ENCODE measurements at places on chromosomes 1 and 21.

- no peak overlapping the region for H3K27ac ChIP-seq
- no peaks in the 10 kb centered on the region for H3K36me3 ChIP-seq
- DNase-seq: no peak
These were observed 63.0 kb upstream of the RGS7 start for GRCh38 chr1:241419986-241420385.

DNA sequence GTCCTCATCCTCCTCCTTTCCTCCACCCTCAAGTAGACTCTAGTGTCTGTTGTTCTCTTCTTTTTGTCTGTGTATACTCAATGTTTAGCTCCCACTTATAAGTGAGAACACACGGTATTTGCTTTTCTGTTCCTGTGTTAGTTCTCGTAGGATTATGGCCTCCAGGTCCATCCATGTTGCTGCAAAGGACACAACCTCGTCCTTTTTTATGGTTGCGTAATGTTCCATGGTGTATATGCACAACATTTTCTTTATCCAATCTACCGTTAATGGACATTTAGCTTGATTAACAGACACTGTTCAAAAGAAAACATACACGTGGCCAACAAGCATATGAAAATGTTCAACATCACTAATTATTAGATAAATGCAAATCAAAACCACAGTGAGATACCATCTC is 44.3 kb upstream of the TMPRSS2 start:
- no peak for DNase-seq
- H3K4me3 ChIP-seq: no peak overlapping the region
- no peak overlapping the region for H3K27ac ChIP-seq
- H3K27me3 ChIP-seq: no peaks in the 10 kb centered on the region

GRCh38 chr1:35808450-35809113 is 766 bp downstream of the AGO4 start:
- DNase-seq: peak; percentile 6
- no peak overlapping the region for H3K27ac ChIP-seq
- H3K27me3 ChIP-seq: no peaks in the 10 kb centered on the region

- no peaks in the 10 kb centered on the region for H3K27me3 ChIP-seq
- H3K27ac ChIP-seq: no peak overlapping the region
- peaks cover 12% of the 10 kb centered on the region for H3K4me1 ChIP-seq
- no peak overlapping the region for H3K4me3 ChIP-seq
These were observed 35.8 kb upstream of the HIVEP3 start for GRCh38 chr1:41954533-41954944.

DNA sequence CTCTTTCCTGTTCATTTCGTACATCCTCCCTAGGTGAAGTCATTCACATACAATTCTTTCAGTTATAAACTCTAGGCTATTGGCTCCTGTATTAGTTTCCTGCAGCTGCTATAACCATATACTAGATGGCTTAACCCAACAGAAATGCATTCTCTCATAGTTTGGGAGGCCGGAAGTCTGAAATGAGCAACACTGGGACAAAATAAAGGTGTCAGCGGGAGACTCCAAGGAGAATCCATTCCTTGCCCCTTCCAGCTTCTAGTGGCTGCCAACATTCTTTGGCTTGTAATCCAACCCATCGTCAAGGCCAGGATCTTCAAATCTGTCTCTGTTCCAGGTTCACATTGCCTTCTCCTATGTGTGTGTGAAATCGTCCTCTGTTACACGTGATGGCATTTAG is 71.3 kb downstream of the TOR3A start:
- H3K4me3 ChIP-seq: no peak overlapping the region
- H3K36me3 ChIP-seq: no peaks in the 10 kb centered on the region
- no peak overlapping the region for H3K27ac ChIP-seq
- H3K4me1 ChIP-seq: no peaks in the 10 kb centered on the region

DNA sequence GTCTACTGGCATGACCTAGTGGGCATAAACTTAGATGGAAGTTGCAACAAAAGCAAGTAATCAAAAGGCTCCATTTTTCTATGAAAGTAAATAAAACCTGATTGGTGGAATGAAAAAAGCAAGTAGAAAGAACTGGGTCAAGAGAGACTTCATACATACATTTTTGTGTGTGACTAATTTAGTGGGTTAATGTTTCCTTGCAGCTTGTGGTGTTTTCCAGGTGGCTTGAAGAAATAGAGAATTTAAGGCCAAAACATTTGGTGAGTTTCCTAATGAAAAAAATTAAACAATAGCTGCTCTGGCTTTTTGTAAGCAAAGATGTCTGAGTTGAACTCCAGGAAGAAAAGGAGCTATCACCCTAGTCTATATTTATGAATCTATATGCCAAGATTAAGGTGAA is 71.0 kb downstream of the ZC3H11B start:
- no peaks in the 10 kb centered on the region for H3K36me3 ChIP-seq
- H3K4me3 ChIP-seq: no peak overlapping the region
- H3K27ac ChIP-seq: no peak overlapping the region
- no peaks in the 10 kb centered on the region for H3K4me1 ChIP-seq
- no peak for DNase-seq

GRCh38 chr1:18018366-18018765 is 89.2 kb upstream of the IGSF21 start:
- H3K36me3 ChIP-seq: no peaks in the 10 kb centered on the region
- DNase-seq: no peak
- peaks cover 9% of the 10 kb centered on the region for H3K4me1 ChIP-seq
- no peak overlapping the region for H3K27ac ChIP-seq
- no peak overlapping the region for H3K4me3 ChIP-seq
- no peaks in the 10 kb centered on the region for H3K27me3 ChIP-seq

DNA sequence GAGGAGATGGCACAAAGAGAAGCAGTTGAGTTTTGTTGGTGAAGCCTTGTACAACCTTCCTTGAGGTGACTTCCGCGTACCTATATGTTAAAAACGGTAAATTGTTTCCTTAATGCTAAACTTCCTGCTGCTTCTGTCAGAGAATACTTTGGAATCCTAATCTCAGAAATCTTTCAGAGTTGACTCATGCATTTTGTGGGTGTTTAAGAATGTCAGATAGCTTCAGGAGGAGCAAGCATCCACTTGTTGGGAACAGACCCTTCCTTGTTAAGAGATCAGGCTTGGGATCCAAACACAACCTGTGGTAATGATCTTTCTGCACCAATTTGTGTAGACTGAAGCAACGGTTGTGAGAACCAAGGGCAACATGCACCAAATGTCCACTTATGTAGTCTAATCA is 29.5 kb downstream of the AK4 start:
- no peak overlapping the region for H3K27ac ChIP-seq
- H3K27me3 ChIP-seq: no peaks in the 10 kb centered on the region
- H3K4me1 ChIP-seq: no peaks in the 10 kb centered on the region
- DNase-seq: no peak
- H3K36me3 ChIP-seq: no peaks in the 10 kb centered on the region

DNA sequence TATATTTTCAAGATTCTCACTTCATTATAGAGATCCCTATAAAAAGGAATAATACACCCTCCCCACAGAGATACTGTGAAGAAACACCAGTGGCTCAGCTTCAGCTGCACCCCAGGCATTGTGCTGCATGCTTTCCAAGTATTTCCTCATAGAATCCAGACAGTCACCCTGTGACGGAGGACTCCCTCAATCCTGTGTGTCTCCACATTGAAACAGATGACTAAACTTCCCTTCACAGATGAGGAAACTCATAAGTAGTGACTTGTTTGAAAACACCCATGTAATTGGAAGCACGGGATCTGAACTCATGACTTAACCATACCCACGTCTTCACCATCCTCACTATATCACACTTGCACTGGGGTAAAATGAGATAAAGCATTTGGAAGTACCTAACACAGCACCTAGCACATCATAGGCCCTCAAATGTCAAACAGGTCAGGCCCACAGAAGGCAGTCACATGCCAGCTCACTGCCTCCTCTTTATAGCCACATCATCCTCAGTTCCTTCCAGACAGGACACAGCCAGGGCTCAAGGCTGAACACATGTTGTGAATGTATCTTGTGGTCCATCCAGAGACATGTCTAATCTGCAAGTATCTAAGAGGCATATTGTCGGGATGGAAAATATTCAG is 55.2 kb downstream of the GPR161 start:
- H3K27me3 ChIP-seq: no peaks in the 10 kb centered on the region
- H3K4me3 ChIP-seq: no peak overlapping the region
- no peaks in the 10 kb centered on the region for H3K4me1 ChIP-seq
- DNase-seq: no peak
- no peak overlapping the region for H3K27ac ChIP-seq

- H3K4me1 ChIP-seq: no peaks in the 10 kb centered on the region
- H3K4me3 ChIP-seq: no peak overlapping the region
- no peak overlapping the region for H3K27ac ChIP-seq
- no peaks in the 10 kb centered on the region for H3K27me3 ChIP-seq
- no peak for DNase-seq
- H3K36me3 ChIP-seq: no peaks in the 10 kb centered on the region
These were observed 197.1 kb upstream of the PBX1 start for GRCh38 chr1:164361927-164362326.

DNA sequence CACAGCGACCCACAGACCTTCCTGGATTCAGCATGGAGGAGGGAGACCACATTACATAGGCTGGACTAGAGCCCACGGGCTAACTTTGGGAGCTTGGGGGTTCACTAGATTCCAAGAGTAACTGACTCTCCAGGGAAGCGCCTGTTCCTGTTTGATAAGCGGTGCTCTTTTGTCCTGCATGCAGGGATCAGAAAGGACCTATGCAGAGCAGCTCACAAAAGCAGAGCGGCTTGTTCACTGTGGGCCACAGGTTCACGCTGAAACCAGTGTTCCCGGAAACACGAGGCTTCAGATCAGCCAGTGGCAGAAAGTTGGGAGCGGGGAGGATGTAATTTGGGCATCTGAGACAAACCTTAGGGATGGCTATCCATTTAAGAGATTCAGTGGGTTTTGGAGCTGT is 403.9 kb downstream of the PCP4 start:
- no peak overlapping the region for H3K4me3 ChIP-seq
- H3K27me3 ChIP-seq: no peaks in the 10 kb centered on the region
- H3K36me3 ChIP-seq: no peaks in the 10 kb centered on the region
- H3K4me1 ChIP-seq: peaks cover 3% of the 10 kb centered on the region

GRCh38 chr1:64601207-64601606 is 131.3 kb downstream of the CACHD1 start:
- no peak overlapping the region for H3K27ac ChIP-seq
- peaks cover 44% of the 10 kb centered on the region for H3K36me3 ChIP-seq
- no peak overlapping the region for H3K4me3 ChIP-seq
- no peak for DNase-seq
- peaks cover 10% of the 10 kb centered on the region for H3K4me1 ChIP-seq
- no peaks in the 10 kb centered on the region for H3K27me3 ChIP-seq

GRCh38 chr1:118250232-118250631 is 65.2 kb upstream of the SPAG17 start:
- no peak overlapping the region for H3K4me3 ChIP-seq
- no peak for DNase-seq
- no peaks in the 10 kb centered on the region for H3K27me3 ChIP-seq
- no peak overlapping the region for H3K27ac ChIP-seq

DNA sequence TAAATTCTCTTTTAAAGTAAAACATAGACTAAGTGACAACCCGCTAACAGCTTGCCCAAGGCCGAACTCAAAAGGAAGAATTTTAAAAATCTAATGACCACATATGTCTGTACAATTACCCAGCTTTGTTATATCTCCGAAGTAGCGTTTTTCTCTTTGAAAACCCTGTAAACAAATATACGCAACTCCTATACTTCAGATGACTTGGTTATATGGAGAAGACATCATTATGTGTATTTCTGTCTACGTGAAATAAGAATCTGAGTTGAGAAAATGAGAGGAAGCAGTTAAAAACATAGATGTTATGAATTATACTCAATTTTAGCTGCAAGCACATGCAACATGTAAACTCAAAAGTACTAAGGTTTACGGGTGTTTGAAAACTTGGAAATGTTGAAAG is 2.0 kb downstream of the PBX1 start:
- H3K27me3 ChIP-seq: no peaks in the 10 kb centered on the region
- peaks cover 2% of the 10 kb centered on the region for H3K4me1 ChIP-seq
- peak overlapping the region; percentile 79 for H3K4me3 ChIP-seq

GRCh38 chr1:186420923-186421322 is 40.0 kb downstream of the PDC start:
- no peak for DNase-seq
- H3K4me3 ChIP-seq: no peak overlapping the region
- no peaks in the 10 kb centered on the region for H3K27me3 ChIP-seq

DNA sequence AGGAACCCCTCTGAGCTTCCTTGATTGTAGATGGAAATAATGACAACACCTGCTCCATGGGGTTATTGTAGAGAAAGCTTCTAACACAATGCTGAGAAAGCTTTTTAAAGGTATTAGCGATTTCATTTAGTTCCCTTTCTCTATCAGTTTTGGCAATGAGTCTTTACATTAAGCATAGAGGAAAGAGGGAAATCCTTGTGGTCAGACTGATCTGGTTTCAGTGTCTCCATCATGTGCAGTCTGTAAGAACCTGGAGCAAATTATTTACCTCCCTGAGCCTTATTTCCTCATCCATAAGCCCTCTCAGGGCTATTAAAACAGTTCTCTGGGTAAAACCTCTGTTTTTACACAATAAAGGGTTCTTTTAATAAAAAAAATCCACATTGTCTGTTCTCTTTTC is 87.5 kb downstream of the FGGY start:
- H3K36me3 ChIP-seq: no peaks in the 10 kb centered on the region
- no peak overlapping the region for H3K4me3 ChIP-seq
- no peak overlapping the region for H3K27ac ChIP-seq

GRCh38 chr1:244349103-244349531 is 102.6 kb downstream of the ADSS2 start:
- no peaks in the 10 kb centered on the region for H3K36me3 ChIP-seq
- DNase-seq: no peak
- no peak overlapping the region for H3K27ac ChIP-seq
- H3K4me1 ChIP-seq: peaks cover 25% of the 10 kb centered on the region

GRCh38 chr1:81317191-81317590 is 483.5 kb upstream of the ADGRL2 start:
- DNase-seq: no peak
- H3K36me3 ChIP-seq: peaks cover 14% of the 10 kb centered on the region
- no peak overlapping the region for H3K27ac ChIP-seq
- no peak overlapping the region for H3K4me3 ChIP-seq
- peaks cover 4% of the 10 kb centered on the region for H3K4me1 ChIP-seq

- H3K4me3 ChIP-seq: no peak overlapping the region
- H3K4me1 ChIP-seq: peaks cover 37% of the 10 kb centered on the region
- peak; percentile 58 for DNase-seq
These were observed 2.5 kb upstream of the OLFML3 start for GRCh38 chr1:113976609-113977278.

- no peak for DNase-seq
- H3K36me3 ChIP-seq: no peaks in the 10 kb centered on the region
- H3K27ac ChIP-seq: no peak overlapping the region
- H3K27me3 ChIP-seq: no peaks in the 10 kb centered on the region
These were observed 35.4 kb upstream of the FGGY start for GRCh38 chr1:59261537-59261936.

DNA sequence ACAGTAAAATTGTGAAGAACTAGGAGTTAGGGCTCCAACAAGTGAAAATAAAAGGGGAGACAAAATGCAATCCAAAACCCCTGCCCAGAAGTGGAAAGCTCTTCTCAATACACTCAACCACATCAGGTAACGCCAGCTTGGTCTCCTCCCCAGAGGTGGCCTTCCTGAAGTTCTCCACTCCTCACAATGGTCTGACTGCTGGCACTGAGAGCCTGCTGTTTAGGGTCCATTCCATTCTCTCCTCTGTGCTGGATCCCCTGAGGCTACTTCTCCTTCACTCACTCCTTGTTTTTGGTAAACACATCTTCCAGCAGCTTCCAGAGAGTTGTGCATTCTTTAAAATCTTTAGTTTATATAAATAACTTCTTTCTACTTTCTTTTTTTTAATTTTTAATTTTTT is 189.5 kb downstream of the KCNT2 start:
- peaks cover 13% of the 10 kb centered on the region for H3K36me3 ChIP-seq
- no peaks in the 10 kb centered on the region for H3K4me1 ChIP-seq
- no peak for DNase-seq

GRCh38 chr21:37402251-37402867 is 35.8 kb downstream of the DYRK1A start:
- no peak overlapping the region for H3K27ac ChIP-seq
- no peak overlapping the region for H3K4me3 ChIP-seq
- DNase-seq: no peak
- H3K36me3 ChIP-seq: no peaks in the 10 kb centered on the region

Data from neuronal stem cell (in vitro differentiated cells).